ENCODE measurements at places on chromosomes 3 and 15.

GRCh38 chr3:185995352-185995751 is 57.5 kb upstream of the TRA2B start:
- DNase-seq, result no peak

- DNase-seq, result no peak
These were observed 282.5 kb downstream of the RPLP1 start for GRCh38 chr15:69735121-69735520.

GRCh38 chr3:140552403-140552802 is 125.5 kb upstream of the TRIM42 start:
- no peak for DNase-seq

DNA sequence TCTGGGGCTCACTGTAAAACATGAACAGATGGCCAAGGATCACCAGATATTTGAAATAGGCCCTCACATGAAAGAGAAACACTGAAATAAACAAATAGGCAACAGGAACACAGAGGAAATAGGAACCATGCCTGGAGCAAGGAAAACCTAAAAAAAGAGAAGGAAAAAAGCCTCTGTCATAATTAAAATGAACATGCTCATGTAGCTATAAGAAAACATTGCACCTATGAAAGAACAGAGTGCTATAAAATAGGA is 102.4 kb downstream of the RAB11A start:
- DNase-seq, result no peak

DNA sequence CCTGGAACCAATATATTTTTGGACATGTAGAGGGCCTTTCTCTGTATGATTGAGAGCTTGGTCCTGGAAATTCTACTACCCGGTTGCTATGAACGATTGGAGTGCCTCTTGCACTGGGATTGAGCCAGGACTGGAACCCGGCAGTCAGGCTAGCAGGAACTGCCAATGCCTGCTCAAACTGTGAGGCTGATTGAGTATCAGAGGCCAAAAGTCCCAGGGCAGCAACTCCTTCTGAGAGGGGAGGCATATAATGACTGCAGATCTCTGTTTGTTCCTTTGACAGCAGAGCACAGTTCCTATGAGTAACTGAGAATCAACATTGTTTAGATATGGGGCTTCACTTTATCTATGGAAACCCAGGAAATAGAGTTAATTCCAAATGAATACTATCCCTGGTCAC is 12.9 kb downstream of the IQCH start:
- DNase-seq, result no peak

GRCh38 chr3:126354776-126355175 is 2.4 kb downstream of the KLF15 start:
- DNase-seq, result no peak

DNA sequence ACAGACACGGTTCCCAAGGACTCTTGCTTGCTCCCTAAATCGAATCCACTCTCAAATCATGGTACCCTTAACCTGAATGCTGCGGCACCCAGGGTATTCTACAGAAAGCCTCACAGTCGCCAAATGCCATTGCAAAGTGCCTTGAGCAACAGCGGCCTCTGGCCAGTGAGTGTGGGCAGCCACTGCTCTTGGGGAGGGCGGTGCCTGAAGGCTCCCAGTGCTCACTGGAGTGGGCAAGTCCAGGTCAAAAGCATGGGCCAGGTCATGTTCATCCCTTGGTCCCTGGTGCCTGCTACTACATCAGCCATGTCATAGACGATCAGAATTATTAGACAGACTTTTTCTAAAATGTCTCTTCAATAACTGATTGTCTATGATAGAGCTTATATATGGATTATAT is 82.5 kb downstream of the ADAMTS17 start:
- DNase-seq, result no peak

- no peak for DNase-seq
These were observed 58.9 kb upstream of the DAZL start for GRCh38 chr3:16663854-16664712.

- no peak for DNase-seq
These were observed 90.2 kb upstream of the TGFBR2 start for GRCh38 chr3:30516238-30516637.

GRCh38 chr3:104521606-104522336 is 844.9 kb upstream of the ALCAM start:
- peak; percentile 12 for DNase-seq
